ENCODE measurements at places on chromosomes 2 and 18. TPM values are rescaled to one million over a fixed set of nuclear protein-coding genes. Genes with fewer than 3 reads are reported as not detected.

ZSWIM2 gene
- not detected for polyA plus RNA-seq

DNA sequence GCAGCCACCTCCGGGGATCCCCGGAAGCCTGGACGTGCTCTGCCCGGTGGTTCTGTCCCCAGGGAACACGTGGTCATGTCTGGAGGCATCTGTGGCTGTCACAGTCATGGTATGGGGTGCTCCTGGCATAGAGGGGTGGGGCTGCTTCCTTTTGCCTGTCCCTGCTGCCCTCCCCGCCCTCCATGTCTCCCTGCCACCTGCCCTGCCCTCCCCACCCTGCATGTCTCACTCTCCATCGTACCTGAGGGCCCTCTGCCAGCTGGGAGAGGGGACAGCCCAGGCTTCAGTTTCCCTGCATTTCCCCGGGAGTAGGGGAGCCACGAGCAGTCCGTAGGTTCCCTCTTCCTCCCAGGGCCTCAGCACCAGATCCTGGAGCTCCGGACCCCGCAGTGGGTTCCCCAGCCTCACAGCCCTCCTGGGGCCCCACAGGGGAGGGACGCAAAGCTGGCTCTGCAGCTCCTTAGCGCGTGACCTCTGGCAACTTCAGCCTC is 90.0 kb upstream of the CTDP1 start:
- DNase-seq, result no peak

GRCh38 chr2:233901884-233902283 is 15.3 kb upstream of the TRPM8 start:
- DNase-seq, result no peak

- DNase-seq, result no peak
Observed at GRCh38 chr2:62806231-62806630, 100.7 kb downstream of the EHBP1 start.

- no peak for DNase-seq
Observed at GRCh38 chr2:182920631-182921056, 54.2 kb upstream of the FRZB start.

CDK15 gene
- 1.5 TPM for polyA plus RNA-seq
